ENCODE measurements at places on chromosomes 1 and 21.

GRCh38 chr1:200628223-200628881 lies 7.8 kb upstream of the KIF14 start:
- DNase-seq: no peak

DNA sequence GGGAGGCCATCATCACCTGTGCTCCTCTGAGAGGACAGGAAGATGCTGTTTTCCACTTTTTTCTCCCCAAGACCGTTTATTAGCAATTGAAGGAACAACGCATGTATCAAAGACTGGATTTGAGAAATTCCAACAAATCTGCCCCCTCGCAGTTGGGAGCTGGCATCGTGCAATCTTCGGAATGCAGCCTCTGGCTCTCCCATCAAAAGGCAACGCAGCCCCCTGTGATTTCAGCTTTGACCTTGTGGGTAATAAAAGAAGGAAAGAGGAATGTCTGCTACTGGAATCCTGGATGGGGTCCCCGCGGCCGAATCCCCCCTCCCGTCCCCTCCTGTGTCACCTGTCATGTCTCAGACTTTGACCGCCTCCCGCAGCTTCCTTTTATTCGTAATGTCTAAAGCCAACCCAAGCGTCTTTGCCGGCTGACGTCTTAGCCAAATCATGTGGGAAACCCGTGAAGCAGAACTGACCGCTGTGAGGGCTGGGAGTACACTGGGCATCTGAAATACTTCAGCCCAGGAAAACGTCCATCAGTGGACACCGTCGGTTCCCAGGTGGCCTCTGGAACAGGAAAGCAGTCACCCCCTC lies 101.5 kb downstream of the WDR4 start:
- no peak for DNase-seq

DNA sequence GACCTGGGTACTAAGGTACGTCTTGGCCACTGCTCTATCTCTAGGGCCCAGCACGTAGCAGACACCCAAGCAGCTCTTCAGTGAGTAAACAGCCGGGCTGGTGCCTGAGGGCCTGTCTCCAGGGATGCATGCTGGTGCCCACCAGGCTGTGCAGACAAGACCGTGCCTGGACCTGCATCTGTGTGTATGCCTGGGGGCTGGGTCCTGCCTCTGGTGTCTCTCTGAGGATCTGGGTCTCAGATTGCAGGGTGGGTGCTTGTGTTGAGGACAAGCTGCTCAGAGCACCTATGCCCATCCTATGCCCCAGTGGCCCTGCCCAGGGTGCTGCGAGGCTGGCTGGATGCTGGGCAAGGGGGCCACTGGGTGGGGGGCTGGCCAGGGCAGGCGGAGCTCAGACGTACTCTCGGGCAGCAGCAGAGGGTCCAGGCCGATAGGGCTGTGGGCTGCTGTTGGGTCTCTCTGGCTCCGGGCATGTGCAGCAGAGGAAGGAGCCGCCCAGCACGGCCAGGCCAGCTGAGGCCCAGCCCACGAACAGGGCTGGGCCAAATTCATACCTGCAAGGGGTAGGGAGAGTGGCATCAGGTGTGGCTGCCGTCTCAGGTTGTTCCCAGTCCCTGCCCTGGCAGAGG lies 4.4 kb downstream of the CLDN19 start:
- DNase-seq: no peak

DNA sequence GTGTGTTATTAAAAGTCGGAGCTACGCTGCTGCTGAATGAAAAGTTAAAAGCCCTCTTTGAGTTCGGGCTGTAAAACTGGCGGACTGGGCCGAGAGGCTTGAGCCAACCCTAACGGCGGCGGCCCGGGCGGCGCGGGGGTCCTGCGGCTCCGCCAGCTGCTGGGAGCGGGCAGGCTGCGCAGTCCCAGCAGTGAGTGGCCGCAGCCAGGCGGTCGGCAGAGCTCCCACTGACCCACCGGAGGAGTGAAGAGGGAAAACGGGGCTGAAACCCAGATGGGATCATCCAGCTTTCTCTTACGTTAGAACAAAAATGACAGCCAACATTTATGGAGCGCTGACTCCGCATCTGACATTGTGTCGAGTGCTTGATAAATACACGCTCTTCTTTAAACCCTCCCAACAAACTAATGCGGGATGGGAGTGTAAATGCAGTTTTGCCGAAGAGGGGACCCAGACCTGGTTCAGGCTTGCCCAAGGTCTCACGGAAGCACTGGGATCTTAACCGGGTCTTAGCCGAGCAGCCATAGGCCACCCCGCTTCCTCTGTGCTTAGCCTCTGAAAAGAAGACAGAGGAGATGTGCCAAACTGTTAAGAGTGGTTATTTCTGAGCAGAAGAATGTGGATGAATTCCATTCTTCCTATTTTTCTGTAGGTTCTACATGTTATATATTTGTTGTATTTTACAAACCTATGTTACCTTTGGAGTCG lies 3.5 kb downstream of the GRHL3 start:
- DNase-seq: no peak

DNA sequence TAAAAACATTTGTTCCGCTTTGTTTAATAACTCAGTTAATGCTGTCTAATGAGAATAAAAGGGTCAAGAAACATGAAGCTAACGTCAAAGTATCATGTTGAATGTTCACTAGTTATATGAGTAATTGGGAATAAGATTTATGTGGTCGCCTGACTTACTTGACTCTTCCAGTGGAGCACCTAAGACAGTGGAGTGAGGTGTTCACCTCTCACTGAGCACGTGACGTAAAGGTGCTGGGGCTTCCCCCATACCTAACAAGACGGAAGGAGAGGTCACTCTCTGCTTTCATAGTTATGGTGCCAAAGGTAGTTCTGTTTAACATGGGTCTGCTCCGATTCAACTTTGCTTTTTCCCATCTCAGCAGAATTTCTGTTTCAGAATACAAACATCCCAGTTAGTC lies 686 bp downstream of the KMO start:
- DNase-seq: no peak

- no peak for DNase-seq
These were observed 42.9 kb downstream of the SH3GLB1 start for GRCh38 chr1:86747304-86747703.

DNA sequence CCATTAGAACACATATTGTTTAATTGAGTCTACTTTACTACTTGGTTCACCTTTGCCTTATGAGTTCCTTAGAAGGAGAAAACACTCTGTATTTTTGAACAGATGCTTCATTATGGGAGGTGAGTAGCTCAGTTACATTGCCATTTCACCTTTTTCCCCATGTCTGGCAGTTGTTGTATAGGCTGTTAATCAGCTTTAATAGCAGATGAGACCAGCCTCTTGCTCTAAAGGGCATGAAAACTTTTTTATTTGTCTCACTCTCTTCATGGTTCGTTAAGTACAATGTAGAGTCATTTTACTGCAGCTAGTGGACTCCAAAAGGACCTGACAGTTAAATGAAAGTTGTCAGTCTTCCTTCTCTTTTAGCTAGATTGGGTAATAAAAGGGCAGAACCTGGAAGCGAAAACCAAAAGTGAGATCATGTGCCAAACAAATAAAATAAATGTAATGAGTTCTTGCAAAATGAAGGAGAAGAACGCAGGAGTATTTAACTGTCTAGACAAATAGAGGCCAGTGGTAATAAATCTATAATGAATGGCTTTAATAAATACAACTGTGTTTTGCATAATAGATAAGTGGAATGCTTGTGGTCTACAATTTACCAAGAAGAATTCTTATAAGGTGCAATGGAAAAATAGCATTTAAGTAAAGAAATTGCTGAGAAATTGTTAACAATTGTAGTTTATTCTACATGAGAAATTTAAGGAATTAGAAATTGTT lies 180.0 kb upstream of the NEGR1 start:
- no peak for DNase-seq

DNA sequence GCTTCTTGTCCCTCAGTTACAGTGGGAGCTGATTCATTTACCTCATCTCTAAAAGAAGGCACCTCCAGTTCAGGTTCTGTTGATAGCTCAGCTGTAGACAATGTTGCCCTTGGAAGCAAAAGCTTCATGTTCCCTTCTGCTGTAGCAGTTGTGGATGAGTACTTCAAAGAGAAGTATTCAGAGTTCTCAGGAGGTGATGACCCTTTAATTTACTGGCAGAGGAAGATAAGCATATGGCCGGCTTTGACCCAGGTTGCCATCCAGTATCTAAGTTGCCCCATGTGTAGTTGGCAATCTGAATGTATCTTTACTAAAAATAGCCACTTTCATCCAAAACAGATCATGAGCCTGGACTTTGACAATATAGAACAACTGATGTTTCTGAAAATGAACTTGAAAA lies 4.5 kb downstream of the ZBED6 start:
- DNase-seq: no peak

DNA sequence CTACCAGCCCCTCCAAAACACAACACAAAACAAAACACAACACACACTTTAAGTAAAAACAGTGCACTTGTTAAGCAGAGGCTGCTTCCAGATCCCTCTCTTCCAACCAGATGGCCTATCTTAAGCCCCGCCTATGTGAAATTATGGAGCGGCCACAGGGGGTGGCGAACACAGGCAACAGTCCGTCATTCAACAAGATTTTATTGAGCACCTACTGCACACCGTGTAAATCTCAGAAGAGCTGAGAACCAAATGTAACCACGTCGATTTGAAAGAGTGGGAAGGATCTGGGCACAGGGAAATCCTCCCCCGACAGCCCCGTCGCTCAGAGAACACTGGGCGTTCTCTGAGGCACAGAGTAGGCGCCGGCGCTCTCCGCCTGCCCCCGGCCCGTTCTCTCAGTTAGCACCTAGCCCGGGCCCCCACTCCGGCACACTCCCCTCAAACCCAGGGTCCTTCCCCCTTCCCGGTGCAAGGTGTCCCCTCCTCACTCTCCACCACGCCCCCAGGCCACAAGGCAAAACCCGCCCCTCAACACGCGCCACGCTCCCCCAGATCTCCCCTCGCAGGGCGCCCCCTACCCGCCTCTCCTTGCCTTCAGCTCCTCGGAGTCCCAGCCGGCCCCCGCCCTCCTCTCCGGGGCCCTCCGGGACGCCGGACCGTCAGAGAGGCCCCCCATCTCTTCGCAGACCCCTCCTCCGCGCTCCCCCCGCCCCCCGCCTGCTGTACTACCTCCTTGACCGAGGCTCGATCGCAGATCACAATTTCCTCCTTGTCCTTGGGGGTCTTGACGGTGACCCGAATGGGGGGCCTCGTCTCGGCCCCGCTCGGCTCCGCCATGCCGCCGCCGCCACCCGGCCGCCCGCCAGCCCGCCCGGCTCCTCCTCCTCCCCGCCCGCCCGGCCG lies 483 bp downstream of the UBQLN4 start:
- DNase-seq: no peak

Measured in cortex of kidney (tissue), 1 donor.